ENCODE measurements at places on chromosomes 2 and 18. TPM values are rescaled to one million over a fixed set of nuclear protein-coding genes. Genes with fewer than 3 reads are reported as not detected.

GRCh38 chr2:7510353-7510752 is 593.1 kb downstream of the RNF144A start:
- DNase-seq, result no peak

Gene BCL11A
- total RNA-seq, result 0.03 TPM

DNA sequence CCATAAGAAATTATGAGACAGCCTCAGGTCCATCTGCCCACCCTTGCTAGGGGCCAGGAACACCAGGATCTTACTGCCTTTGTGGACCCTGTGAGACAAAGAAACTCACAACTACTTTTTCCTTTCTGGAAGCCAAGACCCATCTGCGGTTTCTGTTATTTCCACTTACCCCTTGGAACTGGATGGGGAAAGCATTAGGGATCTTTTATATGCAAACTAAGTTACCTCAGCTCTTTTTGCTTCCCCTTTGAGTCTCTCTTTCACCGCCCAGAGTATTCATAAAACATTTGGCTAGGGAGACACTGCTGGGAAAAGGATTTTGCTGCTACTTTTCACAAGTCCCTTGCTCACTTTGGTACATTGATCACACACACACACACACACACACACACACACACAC is 95.7 kb downstream of the ZNF385B start:
- DNase-seq, result no peak

DNA sequence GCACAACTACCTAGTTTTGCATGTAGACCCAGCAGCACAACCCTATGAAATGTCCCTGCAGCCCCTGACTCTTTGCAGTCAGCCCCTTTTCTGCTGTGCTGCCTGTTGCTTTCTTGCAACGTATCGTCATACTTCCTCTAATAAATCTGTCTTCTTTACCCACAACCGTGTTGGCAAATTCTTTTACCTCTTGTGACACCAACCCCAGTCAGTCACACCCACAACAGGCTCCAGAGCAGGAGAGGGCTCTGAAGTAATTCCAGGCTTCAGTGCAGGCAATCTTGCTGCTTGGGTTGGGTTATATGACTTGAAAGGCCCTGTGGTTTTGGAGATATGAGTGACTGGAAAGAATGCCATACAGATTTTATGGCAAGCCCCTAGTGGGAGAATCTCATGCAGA is 79.1 kb upstream of the KCNH7 start:
- DNase-seq, result no peak

Data from SJSA1 (cell line).